ENCODE measurements at places on chromosomes 6 and 20.

DNA sequence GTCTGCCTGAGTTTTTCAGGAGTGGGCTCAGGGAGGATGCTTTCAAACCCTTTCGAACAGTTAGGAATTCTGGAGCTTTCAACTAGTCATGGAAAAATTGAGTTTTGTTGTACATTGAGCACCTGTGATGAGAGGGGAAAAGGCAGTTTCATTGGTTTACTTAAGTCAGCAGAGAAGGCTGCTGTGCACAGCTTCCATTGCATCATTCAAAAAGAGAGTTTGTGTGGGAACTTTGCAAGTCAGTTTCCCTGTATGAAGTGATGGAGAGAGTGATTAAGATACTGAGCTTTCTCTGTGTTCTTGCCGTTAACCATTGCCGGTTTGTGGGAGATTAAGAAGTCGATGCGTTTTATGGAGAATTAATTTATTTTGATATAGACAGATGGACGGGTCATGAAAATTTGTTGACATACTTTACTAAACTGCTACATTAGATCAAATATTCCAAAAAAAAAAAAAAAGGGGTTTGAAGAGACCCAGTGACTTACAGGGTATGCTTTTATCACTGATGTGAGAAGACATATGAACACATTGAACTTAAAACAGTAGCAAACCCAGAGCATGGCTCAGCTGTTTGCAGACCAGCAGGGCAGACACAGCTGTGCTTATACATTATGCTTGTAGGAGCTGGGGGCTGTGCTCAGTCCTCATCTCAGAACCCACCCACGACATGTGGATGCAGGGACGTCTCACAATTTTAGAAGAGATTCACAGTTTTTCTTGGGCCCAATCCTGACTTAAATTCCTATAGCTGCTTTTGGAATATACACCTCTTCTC lies 234.1 kb downstream of the SOX4 start:
- DNase-seq = no peak

- no peak for DNase-seq
These were observed 118.2 kb upstream of the RIPOR2 start for GRCh38 chr6:25053875-25054371.

GRCh38 chr20:5751856-5752255 lies 1.7 kb downstream of the SHLD1 start:
- no peak for DNase-seq

- no peak for DNase-seq
These were observed 41.4 kb upstream of the ANGPT4 start for GRCh38 chr20:957544-957943.

DNA sequence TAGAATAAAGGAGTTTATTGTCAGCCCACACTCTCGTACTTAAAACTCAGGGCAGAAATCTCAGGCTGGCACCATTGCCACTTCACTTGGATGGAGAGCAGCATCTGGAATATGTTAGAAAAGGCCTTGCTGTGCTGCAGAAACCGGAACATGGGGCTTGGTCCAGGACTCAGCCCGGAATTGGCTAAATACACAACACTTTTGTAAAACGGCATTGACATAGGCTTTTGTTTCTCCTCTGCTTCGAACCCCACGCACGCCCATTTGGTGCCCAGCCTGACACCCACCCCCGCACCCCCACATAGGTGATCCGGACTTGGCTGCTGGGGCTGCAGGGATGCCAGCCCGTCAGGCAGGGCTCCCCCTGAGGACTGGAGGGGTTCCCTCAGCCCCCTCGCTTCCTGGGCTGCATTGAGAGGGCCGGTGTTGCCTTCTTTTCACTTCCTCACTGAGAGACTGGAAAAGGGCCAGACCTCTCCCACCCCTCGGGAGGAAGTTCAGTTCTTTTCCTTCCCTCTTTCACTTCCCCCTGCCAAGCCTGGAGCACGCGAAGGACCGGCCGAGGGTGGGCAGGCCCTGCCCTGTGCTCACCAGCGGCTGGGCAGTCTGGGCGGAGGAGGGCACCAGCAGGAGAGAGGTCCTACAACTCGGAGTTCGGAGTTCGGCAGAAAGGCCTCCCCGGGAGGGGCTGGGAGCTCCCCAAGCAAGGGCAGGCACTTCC lies 17.9 kb upstream of the CST3 start:
- no peak for DNase-seq

DNA sequence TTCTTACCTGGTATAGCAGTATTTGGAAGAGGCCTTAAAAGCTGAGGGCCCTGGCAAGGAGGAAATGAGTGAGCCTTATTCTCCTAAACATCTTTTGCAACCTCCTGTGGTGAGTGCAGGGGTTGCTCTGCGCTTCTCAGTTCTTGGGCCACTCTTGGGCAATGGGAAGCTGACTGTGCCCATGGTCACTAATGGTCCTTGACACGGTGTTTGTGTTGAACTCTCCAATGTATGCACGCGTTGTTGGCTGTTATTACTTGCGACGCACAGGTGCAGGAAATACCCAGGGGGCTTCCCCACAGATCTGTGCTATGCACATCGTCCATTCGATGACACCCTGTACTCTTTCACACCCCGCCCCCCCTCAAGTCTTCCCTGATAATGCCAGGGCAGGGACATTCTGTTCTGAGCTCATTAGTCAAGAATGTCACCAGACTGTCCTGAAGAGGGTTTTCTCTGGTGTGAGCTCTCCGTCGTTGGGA lies 79.7 kb downstream of the EDN1 start:
- DNase-seq = no peak

GRCh38 chr6:40815731-40816130 lies 223.3 kb downstream of the UNC5CL start:
- DNase-seq = no peak

- DNase-seq = no peak
These were observed 7.9 kb downstream of the SDCBP2 start for GRCh38 chr20:1320902-1321653.

GRCh38 chr20:63657260-63657936 lies 714 bp upstream of the RTEL1 start:
- no peak for DNase-seq

DNA sequence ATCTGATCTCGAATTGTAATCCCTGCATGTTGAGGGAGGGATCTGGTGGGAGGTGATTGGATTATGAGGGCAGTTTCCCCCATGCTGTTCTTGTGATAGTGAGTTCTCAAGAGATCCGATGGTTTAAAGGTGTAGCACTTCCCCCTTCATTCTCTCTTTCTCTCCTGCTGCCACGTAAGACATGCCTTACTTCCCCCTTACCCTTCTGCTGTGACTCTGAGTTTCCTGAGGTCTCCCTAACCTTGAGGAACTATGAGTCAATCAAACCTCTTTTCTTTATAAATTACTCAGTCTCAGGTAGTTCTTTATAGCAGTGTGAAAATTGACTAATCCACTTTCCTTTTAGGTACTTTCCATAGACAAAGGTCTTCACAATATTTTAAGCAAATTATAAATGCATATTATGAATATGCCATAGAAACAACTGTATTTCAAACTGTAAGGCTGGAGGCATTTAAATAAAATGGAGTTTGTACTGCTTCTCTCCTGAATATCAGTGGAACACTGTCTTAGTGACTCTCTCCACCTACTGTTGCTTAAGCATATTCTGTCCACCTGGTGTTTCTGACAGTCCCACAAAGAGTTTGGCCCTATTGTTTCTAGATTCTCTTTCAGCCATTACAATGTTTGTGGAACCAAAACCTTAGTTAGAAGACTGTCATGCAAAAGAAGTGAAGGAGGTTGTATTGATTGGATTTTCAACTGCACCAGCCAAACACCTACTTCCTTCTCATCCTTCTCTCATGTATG lies 24.3 kb upstream of the IL17A start:
- no peak for DNase-seq

DNA sequence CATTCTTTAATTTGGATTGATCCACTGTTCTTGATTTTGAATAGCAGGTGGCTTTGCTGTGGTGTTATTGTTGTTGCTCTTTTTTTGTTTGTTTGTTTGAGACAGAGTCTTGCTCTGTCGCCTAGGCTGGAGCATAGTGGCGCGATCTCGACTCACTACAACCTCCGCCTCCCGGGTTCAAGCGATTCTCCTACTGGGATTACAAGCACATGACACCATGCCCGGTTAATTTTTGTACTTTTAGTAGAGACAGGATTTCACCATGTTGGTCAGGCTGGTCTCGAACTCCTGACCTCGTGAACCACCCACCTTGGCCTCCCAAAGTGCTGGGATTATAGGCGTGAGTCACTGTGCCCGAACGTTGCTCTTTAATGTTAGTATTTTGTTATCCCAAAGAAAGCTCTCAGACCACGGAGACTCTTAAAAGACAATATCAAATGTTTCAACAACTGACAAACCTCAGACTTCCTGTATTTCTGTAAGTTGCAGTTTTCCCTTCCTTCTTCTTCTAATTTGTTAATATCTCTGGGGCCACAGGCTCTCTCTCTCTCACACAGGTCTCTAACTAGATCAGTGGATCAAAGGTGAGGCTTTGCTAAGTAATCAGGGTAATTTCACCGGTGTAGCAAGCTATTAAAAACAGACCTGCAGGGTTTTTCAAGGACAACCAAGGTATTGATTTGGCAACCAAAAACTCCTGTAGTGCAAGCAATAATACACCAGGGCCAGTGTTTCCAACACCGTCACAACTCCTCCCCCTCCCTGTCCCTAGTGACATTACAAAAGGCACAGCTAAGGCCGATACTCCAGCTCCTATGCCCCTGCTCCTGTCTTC lies 48.8 kb upstream of the ZNF217 start:
- peak; percentile 55 for DNase-seq

- DNase-seq = no peak
These were observed 167.1 kb upstream of the SLC24A3 start for GRCh38 chr20:19045371-19045770.

- DNase-seq = no peak
These were observed 166.1 kb upstream of the TNFAIP3 start for GRCh38 chr6:137700751-137701477.

- no peak for DNase-seq
These were observed 491 bp downstream of the GPSM3 start for GRCh38 chr6:32191696-32192607.

- peak; percentile 62 for DNase-seq
These were observed 14.3 kb upstream of the PTCRA start for GRCh38 chr6:42901538-42901957.

GRCh38 chr6:107571354-107571753 lies 81.4 kb downstream of the SOBP start:
- DNase-seq = no peak

GRCh38 chr20:36162272-36162966 lies 7.9 kb downstream of the EPB41L1 start:
- DNase-seq = no peak

DNA sequence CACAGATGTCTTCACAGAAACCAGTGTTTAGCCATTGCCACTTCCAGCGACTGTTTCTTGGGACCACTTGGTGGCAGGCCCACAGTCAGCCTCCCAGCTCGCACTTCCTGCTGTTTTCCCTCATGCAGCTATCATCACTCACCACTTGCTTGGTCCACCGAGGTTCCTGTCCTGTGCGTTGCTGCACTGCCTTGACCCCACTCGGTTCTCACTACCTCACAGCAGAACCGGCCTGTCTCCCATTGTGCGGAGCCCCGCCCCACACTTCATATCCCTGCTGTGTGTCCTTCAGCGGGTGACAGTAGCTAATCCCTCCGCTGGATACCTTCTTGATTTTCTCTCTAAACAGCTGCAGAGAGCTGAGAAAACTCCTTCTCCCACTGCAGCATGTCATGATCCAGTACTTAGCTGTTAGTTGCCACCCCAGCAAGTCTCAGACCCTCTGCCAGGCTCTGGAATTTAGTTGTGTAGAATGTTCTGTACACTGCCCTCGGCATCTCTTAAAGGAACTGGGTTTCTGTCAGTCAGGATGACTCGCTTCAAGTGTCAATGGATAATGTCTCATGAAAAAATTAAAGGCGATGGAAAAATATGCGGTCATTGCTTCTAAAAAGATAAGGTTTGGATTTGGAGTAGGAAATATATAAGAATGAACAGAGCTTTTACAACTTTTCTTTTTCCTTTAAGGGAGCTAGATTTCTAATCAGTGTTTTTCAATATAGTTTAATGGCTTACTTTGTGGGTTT lies 208.0 kb downstream of the FARS2 start:
- no peak for DNase-seq

GRCh38 chr6:32622545-32623401 lies 14.4 kb upstream of the HLA-DQA1 start:
- peak; percentile 5 for DNase-seq

DNA sequence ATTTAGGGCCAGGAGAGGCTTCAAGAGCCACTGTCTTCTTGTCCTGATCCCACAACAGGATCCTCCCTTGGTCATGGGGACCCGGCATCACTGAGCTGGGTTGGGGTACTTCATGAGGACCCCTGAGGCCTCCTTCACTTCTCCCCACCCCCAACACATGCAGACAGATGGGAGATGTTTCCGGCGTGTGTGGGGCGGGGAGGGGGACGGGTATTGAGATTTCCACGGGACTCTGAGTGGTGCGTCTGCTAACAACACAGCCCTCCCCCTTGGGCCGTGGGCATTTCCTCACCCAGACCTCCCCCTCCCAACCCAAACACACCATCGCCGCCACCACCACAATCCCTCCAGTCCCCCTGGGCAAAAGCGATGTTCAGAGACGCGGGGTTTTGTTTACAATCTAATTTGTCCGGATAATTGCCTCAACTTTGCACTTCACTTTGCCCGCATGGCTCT lies 906 bp upstream of the FOXP4 start:
- no peak for DNase-seq

GRCh38 chr6:138517635-138518034 lies 18.3 kb upstream of the NHSL1 start:
- DNase-seq = peak; percentile 34

DNA sequence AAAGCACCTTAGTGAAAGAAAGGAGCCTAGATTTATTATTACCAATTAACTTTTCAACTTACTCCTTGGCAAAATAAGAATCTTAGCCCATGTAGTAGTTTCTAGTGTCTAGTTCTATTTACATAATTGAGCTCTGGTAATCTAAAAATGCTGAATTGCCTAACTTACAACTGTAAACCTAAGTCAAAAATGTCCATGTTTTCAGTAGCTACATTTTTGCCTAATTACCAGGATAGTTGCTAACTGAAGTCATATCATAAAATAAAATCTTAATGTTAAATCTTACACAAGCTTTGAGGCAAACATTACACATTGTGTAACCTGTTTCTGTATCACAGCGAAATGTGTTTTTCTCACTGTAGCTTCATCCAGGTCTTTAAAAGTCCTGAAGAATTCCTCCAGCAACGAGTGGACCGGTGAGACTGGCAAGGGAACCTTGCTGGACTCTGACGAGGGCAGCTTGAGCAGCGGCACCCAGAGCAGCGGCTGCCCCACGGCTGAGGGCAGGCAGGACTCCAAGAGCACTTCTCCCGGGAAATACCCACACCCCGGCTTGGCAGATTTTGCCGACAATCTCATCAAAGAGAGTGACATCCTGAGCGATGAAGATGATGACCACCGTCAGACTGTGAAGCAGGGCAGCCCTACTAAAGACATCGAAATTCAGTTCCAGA lies 7.6 kb upstream of the CLDN20 start:
- no peak for DNase-seq

GRCh38 chr6:82915666-82916065 lies 150.0 kb downstream of the UBE3D start:
- DNase-seq = no peak

- DNase-seq = no peak
These were observed 27.3 kb downstream of the MAPK14 start for GRCh38 chr6:36054956-36055355.
